ENCODE measurements at places on chromosomes 6 and 20. TPM values are rescaled to one million over a fixed set of nuclear protein-coding genes. Genes with fewer than 3 reads are reported as not detected.

GRCh38 chr6:167452338-167453081 is 127.6 kb downstream of the TTLL2 start:
- ATAC-seq: no peak

DNA sequence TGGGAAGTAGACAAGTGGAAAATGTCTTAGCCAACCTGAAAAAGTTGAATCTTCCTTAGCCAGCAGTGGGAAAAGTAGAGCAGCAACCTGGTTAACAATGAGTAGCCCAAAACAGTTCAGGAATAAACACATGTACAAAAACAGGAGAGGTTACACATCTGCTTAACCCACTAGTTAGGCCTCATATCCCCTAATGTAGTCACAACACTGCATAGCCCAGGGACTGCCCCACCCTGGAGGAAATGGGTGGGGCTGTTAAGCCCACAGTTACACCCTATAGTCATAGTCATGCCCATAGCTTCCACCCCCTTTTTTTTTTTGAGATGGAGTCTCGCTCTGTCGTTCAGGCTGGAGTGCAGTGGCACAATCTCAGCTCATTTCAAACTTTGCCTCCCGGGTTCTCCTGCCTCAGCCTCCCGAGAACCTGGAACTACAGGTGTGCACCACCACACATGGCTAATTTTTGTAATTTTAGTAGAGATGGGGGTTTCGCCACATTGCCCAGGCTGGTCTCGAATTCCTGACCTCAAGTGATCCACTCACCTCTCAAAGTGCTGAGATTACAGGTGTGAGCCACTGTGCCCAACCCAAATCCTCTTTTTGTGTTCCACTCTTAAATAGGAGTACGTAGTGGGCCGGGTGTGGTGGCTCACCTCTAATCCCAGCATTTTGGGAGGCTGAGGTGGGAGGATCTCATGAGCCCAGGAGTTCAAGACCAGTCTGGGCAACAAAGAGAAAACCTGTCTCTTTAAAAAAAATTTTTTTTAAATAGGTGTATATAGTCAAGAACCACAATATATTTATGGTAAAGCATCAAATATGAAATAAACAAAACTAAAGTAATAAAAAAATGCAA is 24.5 kb downstream of the ILRUN start:
- ATAC-seq: no peak

DNA sequence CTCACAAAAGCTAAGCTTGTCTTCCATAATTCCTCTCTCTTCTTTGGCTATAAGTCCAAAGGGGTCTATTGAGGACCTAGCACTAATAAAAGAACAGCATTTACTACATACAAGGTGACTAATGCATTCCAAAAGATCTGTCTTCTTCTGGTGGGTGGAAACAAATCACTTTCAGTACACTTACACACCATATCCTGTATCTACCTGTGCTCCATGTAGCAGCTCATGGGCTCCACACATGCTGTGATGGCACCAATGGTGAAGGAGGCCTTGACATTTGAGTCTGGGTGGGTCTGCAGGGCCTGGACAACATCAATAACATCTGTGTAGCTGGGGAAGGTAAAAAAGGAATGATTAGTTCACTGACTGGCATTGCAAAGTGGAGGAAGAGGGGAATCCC is 42.4 kb upstream of the SLC4A11 start:
- ATAC-seq: no peak

GRCh38 chr6:1841136-1841535 is 231.4 kb downstream of the FOXC1 start:
- no peak for ATAC-seq

GRCh38 chr6:3801960-3802359 is 47.2 kb upstream of the FAM50B start:
- no peak for ATAC-seq

DNA sequence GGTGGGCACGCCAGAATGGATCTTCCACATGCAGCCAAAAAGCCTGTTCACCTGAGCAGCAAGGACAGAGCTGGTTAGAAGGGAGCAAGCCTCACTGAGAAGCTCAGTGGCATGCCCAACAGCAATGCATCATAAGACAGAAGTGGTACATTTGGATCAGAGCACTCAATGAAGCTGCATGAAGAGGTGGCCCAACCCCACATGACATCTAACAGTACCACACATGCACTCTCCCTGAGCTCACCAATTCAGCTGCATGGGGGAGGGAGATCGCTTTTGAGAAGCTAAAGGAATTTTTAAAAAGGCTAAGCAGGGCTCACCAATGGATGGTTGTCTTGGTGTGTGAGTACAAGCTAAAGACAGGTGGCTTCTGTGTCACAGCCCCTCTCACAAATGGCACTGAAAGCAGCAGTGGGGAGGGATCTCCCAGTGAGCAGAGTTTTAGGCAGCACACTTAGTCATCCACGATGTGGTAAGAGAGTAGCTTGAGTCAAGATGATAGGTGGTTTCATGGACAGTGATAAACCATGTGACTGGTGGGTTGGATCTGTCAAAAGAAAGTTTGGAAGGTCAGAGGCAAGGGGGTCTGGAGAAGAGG is 166.6 kb upstream of the TAB2 start:
- no peak for ATAC-seq

- ATAC-seq: no peak
These were observed 17.3 kb downstream of the ATP9A start for GRCh38 chr20:51750770-51751388.

GRCh38 chr6:88165844-88166492 is at the start of gene CNR1:
TSS of gene CNR1 (minus strand) at chr6:88166347. CDS start at chr6:88145274, 21,073 bp downstream.
- ATAC-seq: peak; percentile 83

DNA sequence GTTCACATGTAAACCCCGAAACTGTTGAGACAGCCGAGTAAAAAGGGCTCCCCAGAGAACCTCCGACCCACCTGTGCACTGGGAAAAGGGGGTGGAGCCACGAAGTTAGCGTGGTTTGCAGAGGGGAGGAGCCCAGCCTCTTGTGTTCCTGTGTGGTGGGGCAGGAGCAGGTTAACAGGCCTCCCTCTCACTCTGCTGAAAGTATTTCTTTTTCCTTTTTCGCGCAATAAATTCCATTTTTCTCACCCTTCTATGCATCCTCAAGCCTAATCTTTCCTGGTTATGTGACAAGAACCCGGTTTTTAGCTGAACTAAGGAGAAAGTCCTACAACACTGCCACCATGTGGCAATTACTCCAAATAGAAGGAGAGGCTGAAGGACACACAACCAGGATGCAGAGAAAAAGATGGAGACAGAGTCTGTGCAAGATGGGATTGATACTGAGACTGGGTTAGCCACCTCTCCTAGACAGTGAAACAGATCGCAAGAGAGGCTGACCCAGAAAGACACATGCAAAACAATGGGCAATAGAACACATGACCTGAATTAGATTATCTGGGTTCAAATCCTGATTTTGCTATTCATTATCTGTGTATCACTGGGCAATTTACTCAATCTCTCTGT is 168.7 kb upstream of the PRSS16 start:
- ATAC-seq: peak; percentile 42

- ATAC-seq: peak; percentile 98
These were observed 1274.9 kb upstream of the GJE1 start for GRCh38 chr6:140857739-140858380.

DNA sequence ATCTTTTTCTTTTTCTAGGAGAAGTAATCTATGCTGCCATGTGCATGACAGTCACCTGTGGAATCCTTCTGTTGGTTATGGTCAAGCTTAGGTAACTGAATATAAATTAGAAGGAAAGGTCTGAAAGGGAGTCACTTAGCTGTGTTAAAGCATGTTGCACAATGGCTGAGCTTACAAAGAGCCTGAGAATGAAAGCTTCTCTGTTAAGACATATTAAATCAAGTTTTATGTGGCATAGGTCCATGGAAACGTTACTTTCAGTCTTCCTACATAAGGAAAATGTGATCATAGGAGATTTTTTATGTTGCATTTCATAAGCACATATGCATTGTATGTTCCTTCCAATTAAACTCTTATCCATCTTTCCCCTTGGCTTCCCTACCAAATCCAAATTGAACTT is 72.1 kb downstream of the GFRAL start:
- no peak for ATAC-seq

- no peak for ATAC-seq
These were observed 193.5 kb upstream of the PLN start for GRCh38 chr6:118354641-118355040.

GRCh38 chr6:82078286-82078908 is 169.1 kb downstream of the IBTK start:
- ATAC-seq: no peak

- peak; percentile 32 for ATAC-seq
These were observed 27.8 kb downstream of the SLC23A2 start for GRCh38 chr20:4973330-4974097.

ZNFX1 gene
- 8.1 TPM for total RNA-seq

BYSL gene
- total RNA-seq: 33.3 TPM

TRIM40 gene
- 0.44 TPM for total RNA-seq

PRKN gene
- 2.2 TPM for total RNA-seq
